ENCODE measurements at places on chromosomes 2 and 18. TPM values are rescaled to one million over a fixed set of nuclear protein-coding genes. Genes with fewer than 3 reads are reported as not detected.

Gene TIGD1
- 8.7 TPM for total RNA-seq

Gene PDE11A
- not detected for total RNA-seq

Gene SMPD4
- 70.9 TPM for total RNA-seq

Gene PLA2R1
- total RNA-seq = not detected

Gene FBXO15
- total RNA-seq = 0.89 TPM

Gene CYBRD1
- total RNA-seq = 0.45 TPM

DNA sequence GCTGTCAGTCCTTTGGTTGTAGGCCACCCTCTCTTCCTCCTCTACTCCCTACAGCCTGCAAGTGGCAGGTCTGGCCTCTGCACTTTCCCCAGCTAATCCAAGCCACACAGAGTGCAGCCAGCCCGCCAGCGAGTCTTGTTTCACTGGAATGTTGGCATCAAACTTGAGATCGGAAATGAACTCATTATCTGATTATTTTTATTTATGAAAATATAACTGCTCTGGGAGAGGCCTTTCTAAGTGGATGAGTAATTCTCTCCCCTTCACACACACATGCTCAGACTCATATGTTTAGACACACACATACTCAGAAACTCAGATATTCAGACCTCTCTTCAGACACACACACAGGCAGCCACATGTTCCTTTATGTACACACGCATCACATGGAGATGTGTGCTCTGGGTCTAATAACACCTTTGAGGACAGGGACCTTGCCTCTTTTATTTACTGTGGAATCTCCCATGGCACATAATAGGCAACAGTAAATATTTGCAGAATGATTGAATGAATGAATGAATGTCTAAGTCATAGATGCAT, 151.3 kb downstream of the ZFP36L2 start:
- DNase-seq = no peak

GRCh38 chr18:23761941-23762340, 72.7 kb downstream of the LAMA3 start:
- DNase-seq = no peak

- no peak for DNase-seq
Observed at GRCh38 chr2:136306836-136307235, 188.9 kb upstream of the CXCR4 start.

DNA sequence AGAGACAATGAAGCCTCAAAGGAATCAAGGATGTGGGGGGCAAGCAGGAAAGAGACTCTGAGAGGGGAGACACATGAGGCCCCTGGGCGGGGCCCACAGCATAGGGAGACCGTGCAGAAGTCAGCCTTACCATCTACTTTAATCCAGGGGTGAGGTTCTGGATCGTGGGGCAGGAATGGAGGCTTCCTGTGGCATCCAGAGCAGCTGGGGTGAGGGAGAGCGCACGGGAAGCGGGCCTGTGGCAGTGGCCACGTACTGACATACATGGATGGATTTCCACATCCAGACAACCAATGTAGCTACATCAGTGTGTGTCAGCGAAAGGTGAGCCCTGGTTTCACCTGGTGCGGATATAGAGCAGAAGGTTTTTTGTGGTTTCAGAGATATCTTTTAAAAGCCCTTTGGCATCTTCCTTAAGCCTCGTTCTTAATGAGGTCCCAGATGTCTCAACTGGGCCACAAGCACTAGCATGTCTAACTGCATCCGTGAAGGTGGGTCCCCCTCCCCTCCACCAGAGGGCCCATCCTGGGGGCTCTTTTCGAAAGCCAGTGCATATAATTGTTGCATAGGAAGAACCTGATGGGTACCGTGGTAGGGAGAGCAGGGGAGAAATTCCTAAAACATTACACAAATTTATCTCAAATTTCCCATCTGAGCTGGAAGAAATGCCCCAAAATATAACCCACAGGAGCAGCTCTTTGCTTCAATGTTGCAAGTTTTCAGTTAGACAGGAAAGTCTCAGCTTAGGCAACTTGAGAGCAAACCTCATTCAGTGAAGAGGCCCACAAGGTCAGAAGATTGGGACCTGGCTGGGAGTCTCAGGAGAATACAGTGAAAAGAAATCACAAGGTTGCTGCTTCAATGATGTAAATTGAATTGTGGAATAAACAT, 90.9 kb downstream of the SP3 start:
- no peak for DNase-seq

DNA sequence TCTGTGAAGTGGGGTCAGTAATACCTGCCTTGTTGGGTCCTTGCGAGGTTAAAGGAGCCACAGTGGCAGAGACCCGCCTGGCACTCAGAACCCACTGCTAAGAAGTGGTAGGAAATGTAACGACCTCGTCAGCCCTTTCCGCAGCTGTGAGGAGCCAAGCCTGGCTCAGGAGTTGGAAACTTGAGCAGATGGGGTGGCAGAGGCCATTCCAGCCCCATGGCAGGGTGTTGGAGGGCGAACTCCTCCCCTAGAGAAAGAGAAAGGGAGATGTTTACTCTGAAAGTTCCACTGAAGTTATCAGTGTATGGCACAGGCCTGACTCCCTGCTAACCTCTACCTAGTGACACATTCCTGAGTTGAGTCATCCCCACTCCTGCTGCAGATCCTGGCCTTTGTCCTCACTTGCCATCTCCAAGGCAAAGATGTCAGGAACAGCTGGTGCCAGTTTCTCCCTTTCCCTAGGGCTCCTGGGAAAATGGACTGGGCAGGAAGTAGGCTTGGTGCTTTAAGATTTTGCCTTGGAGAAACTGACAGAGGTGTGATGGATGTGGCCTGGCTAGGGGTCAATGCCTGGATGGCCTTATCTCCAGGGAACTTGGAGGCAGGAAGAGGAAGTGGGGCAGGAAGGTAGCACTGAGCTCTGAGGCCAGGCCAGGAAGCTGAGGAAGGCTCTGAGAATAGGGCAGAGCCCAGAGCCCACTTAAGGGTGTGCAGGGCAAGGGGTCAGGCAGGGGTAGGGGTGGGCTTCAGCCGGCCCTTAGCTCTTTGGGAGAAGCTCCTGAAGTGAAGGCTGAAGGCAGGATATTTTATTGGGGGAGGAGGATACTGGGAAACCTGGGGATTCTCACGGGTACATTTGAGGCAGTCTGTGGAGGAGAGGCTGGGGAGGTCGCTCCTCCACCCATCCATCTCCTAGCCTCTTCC, 888 bp downstream of the VAMP5 start:
- DNase-seq = peak; percentile 26

GRCh38 chr2:231489990-231490389, 25.7 kb upstream of the NCL start:
- DNase-seq = no peak

DNA sequence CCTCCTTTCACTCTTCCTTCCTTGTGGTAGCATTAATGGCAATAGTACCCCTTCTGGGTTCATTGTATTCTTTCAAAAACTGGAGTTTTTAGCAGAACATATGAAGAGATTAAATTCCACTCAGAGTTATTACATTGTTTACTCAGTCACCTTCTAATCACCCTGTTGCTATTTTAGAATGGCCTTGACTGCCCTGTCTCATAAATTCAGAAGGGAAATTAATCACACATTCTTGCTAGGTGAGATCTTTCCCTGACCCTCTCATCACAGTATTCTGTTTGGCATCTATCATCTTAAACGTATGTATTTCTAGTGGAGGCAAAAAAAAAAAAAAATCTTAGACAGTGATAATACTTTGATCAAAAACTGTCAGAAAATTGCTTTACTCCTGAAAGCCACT, 760.4 kb downstream of the ADCYAP1 start:
- DNase-seq = no peak

GRCh38 chr2:45013229-45014015, 4.2 kb upstream of the SIX2 start:
- DNase-seq = no peak

DNA sequence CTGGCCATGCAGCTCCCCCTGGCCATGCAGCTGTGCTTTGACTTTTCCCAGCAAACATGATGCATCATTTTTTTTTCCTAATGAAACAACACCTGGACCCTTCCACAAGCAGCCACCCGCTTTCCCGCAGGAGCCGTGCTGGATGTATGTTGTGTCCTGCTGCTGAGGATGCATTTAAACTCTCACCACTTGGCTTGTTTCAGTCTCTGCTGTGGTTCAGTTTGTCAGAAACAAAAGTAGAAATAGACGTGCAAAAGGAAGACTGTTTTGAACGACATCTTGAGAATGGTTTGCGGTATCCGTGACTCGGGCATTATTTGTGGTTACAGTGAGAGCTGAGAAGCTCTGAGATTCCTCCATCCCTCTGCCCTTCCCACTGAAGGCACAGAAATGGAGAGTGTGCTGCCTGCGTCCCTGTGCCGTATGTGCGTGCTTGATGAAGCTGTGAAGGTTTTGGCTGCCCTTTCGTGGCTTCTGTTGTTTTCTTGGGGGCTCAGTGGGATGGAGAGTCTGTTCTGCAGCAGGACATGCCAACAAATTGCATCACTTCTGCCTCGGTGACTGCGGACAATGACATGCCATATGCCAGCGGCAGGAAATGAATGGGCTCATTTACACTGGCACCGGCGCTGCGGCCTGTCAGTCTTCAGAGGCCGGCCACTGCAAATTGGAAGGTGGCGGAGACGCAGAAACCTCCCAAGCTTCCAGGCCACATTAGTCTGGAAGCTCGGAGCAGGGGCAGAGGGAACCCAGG, 417.7 kb upstream of the SALL3 start:
- no peak for DNase-seq

DNA sequence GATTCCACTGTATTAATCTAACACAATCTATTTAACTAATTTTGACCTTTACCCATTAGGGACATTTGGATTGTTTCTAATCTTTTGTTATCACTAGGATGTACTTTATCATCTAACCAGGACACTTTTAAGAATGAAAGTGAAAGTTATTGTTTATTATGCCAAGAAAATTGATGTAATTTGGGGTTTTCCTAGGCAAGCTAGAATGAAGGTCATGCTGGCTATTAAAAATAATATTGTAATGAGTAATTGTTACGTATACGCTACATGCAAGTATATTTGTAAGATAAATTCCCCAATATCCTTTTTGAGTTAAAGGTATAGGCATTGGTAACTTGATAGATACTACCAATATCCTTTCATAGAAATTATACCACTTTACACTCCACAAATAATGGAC, 74.6 kb downstream of the COL5A2 start:
- no peak for DNase-seq

DNA sequence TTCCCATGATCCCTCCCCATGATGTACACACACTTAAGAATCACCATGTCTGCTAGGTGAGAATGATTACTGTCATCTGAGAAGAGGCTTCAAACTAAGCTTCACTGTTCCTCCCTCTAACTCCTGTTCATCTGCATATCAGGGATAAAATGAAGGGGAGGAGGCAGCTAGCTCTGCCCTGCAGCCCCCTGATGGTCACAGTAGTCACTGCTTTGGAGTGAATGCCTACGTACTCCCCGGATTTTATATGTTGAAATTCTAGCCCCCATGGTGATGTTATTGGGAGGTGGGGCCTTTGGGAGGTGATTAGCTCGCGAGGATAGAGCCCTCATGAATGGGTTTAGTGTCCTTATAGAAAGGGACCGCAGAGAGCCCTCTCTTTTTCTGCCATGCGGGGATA, 156.4 kb downstream of the NCKAP5 start:
- DNase-seq = no peak

DNA sequence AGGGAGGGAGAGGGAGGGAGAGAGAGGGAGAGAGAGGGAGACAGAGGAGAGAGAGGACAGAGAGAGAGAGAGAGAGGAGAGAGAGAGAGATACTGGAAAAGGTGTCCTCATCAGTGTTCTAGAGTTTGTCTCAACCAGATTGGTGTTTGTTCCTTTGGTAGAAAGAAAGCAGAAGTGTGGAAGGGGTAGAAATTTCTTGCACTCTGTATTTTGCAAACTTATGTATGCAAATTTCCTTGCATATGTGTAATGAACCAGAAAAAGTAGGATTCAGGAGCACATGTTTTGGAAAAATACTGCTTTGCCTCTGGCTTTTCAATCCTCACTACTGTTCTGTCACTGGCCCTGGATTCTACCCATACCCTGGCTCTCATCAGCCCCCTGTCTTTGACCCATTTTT, 1.1 kb upstream of the SP140 start:
- no peak for DNase-seq
